ENCODE measurements at places on chromosomes 3 and 15.

GRCh38 chr3:30140356-30141075, 465.9 kb upstream of the TGFBR2 start:
- DNase-seq, result no peak

DNA sequence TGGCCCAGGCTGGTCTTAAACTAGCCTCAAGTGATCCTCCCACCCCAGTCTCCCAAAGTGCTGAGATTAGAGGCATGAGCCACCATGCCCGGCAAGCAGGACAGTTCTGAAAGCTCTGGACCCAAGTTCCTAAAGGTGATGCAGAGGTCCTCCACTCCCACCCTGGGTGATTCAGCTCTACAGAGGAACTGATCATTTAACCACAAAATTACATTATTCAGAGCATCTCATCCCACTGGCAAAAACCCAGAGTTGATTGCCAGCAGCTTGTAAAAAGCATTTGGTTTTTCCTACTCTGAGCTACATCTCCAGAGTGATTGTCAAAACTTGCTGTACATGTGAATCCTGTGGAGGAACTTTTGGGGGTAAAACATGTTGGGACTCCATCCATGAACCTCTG, 60.2 kb downstream of the SLTM start:
- no peak for DNase-seq

GRCh38 chr3:124964387-124964786, 29.8 kb upstream of the MUC13 start:
- DNase-seq, result no peak

- peak; percentile 21 for DNase-seq
These were observed 187.1 kb upstream of the DNAJC19 start for GRCh38 chr3:181176601-181177000.

DNA sequence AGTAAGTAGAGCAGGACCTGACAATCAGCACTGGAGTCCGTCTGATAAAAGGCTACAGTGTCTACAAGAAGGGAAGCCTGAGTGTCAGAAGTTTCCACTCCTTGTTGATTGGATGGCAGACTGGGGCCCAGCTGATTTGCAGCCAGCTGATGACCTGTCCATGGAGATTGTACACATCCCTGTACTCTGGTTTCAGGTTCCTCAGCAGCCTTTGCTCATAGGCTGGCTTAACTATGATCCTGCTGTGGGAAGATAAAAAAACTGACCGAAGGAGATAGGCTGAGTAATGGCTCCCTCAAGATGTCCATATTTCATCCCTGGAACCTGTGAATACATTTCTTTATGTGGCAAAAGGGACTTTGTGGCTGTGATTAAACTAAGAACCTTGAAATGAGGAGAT, 11.7 kb upstream of the LACTB start:
- no peak for DNase-seq

DNA sequence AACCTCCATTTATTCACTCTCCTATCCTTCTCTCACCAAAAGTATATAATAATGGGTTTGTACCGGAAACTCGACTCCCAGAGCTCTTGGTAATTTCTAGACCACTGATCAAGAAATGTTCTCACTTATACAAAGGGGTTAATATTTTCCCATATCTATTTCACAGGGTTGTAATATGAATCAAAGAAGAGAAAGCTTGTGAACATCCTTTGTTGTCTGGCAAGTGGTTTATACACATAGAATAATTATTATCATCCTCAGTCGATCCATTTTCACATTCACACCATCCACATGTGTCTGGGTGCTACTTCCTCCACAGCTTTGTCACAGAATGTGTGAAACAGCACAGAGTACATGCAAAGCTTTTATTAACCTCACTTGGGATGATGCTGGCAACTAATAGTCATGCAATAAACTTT, 29.9 kb upstream of the STT3B start:
- DNase-seq, result no peak

- no peak for DNase-seq
These were observed 65.2 kb upstream of the TRA2B start for GRCh38 chr3:186002884-186003472.

GRCh38 chr3:72756900-72757299, 91.3 kb downstream of the SHQ1 start:
- DNase-seq, result peak; percentile 64

GRCh38 chr15:71218272-71218805, 103.1 kb downstream of the THSD4 start:
- DNase-seq, result no peak

- DNase-seq, result no peak
These were observed 22.7 kb downstream of the SEC61A1 start for GRCh38 chr3:128074851-128075521.

DNA sequence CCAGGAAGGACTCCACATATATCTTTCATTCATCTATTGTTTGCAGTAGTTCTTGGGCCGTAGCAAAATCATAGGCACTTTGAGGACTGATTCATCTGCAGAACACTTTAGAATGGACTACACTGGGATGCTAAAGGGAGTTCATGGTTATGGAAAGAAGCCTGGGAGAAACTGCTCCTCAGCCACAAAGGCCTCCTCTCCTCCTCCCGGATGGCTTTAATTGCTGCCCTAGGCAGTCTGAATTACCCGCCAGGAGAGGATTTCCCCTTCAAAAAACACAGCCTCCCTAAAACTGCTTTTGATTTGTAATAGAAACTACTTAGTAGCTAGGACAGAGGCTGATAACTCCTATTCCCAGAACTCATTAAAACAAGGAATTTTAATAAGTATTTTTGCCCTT, 4.6 kb downstream of the TMEM266 start:
- DNase-seq, result no peak

GRCh38 chr15:69697916-69698315, 245.3 kb downstream of the RPLP1 start:
- no peak for DNase-seq

DNA sequence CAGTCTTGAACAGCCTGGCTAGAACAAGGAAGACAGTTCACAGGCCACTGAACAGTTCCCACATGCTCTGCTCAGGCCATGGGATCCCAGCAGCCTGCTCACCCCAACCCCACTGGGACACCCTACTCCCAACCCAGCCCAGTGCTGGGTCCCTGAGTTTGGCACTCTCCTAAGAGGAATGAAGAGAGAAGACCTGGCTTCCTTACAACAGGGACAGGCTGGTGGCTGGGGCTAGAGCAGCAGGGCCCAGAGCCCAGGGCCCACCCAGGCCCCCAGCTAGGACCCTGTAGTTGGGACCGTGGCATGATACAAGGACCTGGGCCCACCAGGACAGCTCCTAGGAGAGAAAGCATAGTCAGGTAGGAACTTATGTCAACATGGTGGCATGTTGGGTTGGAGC, 43.4 kb downstream of the SEMA3G start:
- no peak for DNase-seq

GRCh38 chr15:101351736-101352135, 56.7 kb upstream of the SNRPA1 start:
- no peak for DNase-seq

- no peak for DNase-seq
These were observed 25.5 kb downstream of the ST3GAL6 start for GRCh38 chr3:98788651-98789050.

DNA sequence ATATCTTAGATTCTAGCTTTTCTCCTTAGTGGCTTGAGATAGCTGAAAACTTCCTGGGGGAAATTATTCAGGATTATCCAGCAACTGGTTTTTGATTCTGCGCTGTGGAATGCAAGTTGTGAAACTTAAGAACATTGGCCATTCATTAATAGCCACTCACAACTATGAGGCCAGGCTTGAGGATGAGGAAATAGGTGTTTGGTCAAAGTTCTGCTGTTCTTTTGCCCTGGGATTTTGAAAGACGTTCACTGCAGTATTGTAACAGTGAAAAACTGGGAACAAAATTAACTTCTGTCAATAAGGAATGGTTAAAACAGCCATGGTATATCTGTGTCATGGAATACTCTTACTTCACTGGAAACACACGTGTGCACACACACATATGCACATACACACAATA, 44.1 kb downstream of the CTXND1 start:
- no peak for DNase-seq

DNA sequence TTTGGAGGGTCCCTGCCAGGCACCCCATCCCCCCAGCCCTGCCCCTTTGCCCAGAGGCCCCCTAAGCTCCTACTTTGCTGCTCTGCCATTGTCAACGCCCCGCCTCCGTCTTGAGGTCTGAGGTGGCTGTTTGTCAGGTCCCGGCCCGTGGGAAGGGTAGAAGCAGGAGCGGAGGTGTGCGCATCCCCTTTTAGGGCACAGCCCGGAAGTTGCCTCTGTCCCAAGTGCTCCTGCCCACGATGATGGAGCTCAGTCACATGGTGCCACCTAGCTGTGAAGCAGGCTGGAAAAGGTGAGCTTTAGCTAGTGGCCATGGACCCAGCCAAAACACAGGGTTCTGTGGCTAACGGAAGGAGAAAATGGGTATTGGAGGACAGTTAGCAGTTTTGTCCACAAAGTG, 28.5 kb upstream of the LCTL start:
- no peak for DNase-seq

GRCh38 chr3:133853925-133854227, 41.8 kb downstream of the RAB6B start:
- no peak for DNase-seq

DNA sequence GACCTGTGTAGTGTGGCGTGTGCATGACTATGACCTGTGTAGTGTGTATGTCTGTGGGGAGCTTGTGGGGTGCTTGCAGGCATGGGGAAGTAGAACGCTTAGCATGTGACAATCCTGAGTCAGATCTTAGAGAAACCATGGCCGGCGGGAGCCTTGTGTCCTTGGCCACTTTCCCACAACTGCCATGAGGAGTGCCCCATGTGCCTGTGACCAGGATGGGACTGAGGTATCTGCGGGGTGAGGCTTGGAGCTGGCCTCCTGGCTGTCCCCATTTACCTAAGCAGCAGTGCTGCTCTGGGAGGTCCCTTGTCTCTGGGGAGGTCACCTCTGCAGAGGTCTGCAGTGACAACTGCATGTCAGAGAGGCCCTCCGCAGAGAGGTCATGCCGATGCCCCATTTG, 23.6 kb downstream of the TRPM1 start:
- DNase-seq, result no peak

DNA sequence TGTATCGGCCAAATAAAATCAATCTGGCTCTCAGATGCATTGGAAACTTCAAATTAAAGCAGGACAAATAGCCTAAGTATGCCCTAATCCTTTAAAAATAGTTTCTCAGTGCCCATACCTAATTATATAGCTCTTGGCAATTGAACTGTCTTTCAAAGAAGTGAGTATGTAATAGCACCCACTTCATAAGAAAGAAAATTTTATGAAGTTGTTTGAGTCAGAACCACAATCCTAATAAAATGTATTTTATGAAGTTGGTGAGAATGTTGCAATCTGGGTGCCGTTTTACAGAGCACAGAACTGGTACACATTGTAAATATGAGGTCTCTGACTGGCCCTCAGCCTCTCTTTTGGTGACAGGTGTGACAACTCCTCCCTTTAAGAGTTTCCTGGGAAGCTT, 45.4 kb downstream of the EPHB1 start:
- no peak for DNase-seq

- no peak for DNase-seq
These were observed 61.7 kb downstream of the FNDC3B start for GRCh38 chr3:172101107-172101506.

DNA sequence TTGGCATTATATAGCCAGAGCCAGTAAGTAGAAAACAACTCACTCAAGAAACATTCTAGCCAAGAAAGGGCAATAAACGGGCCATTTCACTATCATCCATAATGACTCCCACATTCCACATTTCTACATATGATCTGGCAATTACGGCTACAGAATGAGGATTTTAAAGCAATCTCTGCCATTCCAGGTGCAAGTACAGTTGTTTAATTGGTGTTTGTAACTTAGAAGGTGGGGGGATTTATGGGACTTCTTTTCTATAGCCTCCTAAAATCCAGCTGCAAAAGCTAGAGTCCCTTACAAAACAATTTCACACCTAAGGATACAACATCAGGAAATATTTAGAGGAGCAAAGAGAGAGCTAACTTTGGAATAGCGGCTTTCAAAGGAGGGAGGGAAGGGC, 295.4 kb upstream of the RORA start:
- no peak for DNase-seq

GRCh38 chr3:129035360-129036221, 25.0 kb upstream of the GP9 start:
- no peak for DNase-seq

GRCh38 chr3:181622365-181622764, 89.4 kb upstream of the SOX2 start:
- no peak for DNase-seq

- DNase-seq, result no peak
These were observed 22.1 kb downstream of the BOC start for GRCh38 chr3:113233497-113233896.

- no peak for DNase-seq
These were observed 115.2 kb upstream of the PLCL2 start for GRCh38 chr3:16769525-16769924.

GRCh38 chr3:99780749-99781148, 36.9 kb upstream of the CMSS1 start:
- no peak for DNase-seq

DNA sequence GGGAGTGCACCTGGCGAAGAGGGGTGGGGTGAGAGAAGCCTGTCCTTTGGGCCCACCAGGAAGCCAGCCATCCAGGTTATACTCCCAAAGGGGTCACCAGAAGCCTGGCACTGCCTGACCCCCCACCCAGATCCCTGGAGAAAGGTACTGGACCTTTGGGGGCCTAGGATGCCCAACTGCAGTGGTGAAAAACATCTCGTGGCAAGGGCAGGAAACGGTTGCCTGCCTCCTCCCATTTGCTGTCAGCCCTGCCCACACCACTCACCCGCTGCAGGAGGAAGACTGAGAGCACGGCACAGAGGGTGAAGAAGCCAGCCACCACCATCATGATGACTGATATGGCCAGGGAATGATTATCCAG, 2.2 kb upstream of the ULK3 start:
- peak; percentile 79 for DNase-seq

- no peak for DNase-seq
These were observed 99.7 kb downstream of the ROBO2 start for GRCh38 chr3:77139624-77140023.

GRCh38 chr15:56869573-56869972, 48.9 kb upstream of the TCF12 start:
- peak; percentile 28 for DNase-seq

DNA sequence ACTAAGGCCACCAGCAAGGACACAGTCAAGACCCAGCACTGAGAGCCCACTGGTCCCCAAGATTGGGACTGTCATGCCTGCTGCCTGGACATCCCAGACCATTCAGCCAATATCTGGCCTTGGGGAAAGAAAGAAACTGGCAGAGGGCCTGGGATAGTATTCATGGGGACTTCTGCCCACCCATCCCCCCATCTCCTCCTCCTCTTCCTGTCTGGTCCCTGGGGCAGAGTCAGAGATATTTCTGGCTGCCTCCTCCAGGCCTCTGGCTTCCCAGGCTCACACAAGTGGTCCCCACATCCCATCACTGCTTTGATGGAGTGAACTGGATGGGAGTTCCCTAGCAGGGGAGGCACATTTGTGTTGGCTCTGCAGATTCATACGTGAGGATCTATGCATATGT, 4.2 kb upstream of the RASL12 start:
- DNase-seq, result no peak

DNA sequence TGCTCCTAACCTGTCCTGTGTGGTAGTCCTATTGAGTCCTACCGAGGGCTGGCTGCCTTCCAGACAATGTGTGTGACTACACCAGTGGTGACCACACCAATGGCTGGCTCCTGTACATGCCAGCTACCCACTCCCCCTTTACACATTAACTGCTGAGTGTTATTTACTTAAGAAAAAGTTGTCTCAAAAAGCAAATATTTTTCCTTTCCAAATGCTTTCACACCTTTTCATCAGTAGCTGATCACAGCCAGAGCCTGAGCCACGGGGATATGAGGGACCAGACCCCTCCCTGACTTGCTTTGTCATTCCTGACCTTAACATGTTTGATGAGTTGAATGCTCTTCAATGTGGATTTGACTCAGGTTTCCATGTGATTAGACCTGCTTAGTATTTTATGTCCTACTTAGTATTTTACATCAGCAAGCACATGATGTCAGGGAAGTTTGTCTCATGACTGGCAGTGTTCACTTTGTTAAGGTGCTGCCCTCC, 29.6 kb upstream of the GREM1 start:
- DNase-seq, result no peak

All from CD4-positive, alpha-beta T cell treated with Interleukin-17A for 4 hours (primary cell).